ENCODE measurements at places on chromosomes 7 and 10. TPM values are rescaled to one million over a fixed set of nuclear protein-coding genes. Genes with fewer than 3 reads are reported as not detected.

- no peaks in the 10 kb centered on the region for H3K27me3 ChIP-seq
- peaks cover 41% of the 10 kb centered on the region for H3K36me3 ChIP-seq
- peaks cover 48% of the 10 kb centered on the region for H3K4me1 ChIP-seq
- H3K4me3 ChIP-seq, result no peak overlapping the region
- H3K27ac ChIP-seq, result peak overlapping the region; percentile 24
- DNase-seq, result no peak
Measured at GRCh38 chr10:63206997-63207811, 74.1 kb downstream of the NRBF2 start.

CUBN gene
- total RNA-seq, result 0.37 TPM

- H3K4me1 ChIP-seq, result peaks cover 2% of the 10 kb centered on the region
- H3K36me3 ChIP-seq, result no peaks in the 10 kb centered on the region
- H3K4me3 ChIP-seq, result no peak overlapping the region
- H3K27me3 ChIP-seq, result peaks cover 7% of the 10 kb centered on the region
- no peak for DNase-seq
Measured at GRCh38 chr10:15344256-15344875, 26.7 kb downstream of the FAM171A1 start.

- H3K36me3 ChIP-seq, result peaks cover under 1% of the 10 kb centered on the region
- peaks cover 4% of the 10 kb centered on the region for H3K27me3 ChIP-seq
- H3K4me3 ChIP-seq, result no peak overlapping the region
- no peak overlapping the region for H3K27ac ChIP-seq
Measured at GRCh38 chr10:89785095-89785494, 83.7 kb downstream of the KIF20B start.

GRCh38 chr10:132168571-132169030 lies 18.1 kb upstream of the DPYSL4 start:
- no peaks in the 10 kb centered on the region for H3K27me3 ChIP-seq
- H3K36me3 ChIP-seq, result no peaks in the 10 kb centered on the region
- H3K4me1 ChIP-seq, result peaks cover 10% of the 10 kb centered on the region
- H3K4me3 ChIP-seq, result no peak overlapping the region

DNA sequence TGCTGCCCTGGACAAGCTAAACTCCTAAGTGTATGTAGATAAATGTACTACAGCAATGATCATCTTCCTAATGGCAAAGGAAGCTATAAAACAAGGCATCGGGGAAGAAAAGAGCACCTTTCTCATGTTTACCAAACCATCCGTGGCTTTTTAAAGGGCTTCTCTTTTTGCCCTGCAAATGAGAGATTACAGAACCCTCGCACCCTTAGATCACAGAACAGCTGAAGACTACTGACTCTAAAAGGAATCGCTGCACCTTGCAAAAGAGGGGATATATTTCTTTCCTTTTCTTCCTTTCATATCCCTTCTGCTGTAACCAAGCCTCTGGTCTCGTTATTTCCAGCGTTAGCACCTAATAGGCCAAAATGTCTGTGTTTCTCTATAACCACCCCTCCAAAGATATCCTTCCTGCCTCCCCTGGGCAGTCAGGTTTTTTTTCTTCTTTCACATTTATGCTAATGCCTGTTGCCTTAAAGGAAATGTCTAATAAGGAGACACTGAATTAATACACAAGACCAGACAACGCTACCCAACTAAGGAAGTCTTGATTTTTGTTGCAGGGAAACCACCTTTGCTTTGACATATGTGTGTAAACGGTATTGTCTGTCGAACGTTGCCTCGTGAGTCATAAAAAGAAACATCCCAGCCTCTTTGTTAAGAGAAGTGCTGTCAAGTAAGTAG lies 10.5 kb downstream of the ST8SIA6 start:
- DNase-seq, result peak; percentile 61
- H3K36me3 ChIP-seq, result peaks cover 7% of the 10 kb centered on the region
- peak overlapping the region; percentile 46 for H3K4me3 ChIP-seq

SMO gene
- total RNA-seq, result 0.20 TPM
